ENCODE measurements at places on chromosomes 6 and 20.

DNA sequence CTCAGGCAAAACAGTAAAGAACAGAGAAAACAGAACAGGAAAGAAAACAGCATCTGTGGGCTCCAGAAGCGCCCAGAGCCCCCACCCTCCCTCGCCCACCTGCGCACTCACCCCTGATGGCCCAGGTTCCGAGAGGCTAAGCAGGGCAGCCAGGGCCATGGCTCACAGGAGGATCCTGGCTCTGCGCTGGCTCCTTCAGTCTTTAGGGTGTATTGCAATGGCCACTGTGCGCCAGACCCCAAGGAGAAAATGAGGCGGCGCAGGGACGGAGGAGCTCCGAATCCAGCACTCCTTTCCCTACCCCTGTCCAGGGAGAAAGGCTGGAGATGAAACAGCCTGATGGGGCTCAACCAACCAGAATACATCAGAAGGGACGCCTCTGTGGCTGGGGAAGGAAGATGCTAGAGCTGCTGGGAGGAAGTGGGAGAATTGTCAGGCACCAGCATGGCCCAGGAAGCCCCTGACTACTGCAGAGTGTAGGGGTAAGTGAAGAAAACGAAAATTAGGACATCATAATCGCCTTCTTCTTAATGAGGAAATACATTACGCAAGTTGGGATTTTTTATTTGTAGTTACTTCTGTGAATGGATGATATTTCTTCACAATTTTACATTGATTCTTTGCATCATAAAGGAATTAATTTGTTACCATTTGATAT is 49.0 kb downstream of the COL11A2 start:
- DNase-seq = no peak

DNA sequence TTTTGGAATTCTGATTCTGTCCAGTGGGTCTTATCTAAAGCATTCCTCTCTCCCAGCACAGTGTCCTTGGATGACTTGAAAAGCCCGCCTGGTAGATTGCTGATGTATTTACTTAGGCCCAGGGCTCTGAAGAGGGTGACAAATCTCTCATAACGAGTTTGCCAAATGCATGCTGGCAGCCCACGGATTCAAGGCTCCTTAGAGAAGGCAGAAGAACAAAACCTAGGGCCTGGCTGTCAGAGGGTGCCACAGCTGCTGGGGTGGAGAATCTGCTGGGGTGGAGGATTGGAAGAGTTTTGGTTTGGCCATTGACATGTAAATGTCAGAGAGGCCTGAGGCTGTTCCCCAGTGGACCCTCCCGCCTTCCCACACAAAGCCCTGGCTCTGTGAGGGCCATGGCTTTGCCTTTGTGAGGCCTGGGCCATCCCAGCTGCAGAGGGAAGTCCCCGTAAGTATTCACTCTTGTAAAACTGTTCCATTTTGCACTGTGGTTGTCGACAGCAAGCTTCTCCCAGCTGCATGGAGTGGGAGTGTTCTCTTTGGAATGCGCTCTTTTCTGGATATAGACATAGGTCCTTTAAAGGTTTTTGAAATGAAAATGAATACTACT is 50.3 kb downstream of the ANKRD6 start:
- no peak for DNase-seq

- no peak for DNase-seq
Observed at GRCh38 chr6:126718600-126719327, 378.8 kb downstream of the CENPW start.

DNA sequence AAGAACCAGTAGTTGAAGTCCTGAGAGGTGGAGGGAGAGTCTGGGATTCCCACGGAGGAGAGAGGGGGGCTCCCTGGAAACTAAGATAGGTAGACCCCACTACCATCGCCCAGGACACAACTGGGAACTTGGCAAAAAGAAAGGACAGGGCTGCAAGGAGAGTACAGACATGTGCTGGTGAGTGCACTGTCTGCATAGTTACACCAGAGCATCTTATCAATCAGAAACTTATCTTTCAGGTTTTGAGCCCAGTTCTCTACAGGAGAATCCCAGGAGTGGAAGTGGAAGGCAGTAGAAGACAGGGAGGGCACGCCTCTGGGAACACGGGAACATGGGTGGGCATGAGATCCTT is 12.2 kb downstream of the NFKBIL1 start:
- no peak for DNase-seq

- no peak for DNase-seq
Observed at GRCh38 chr6:80976336-80976735, 776.1 kb downstream of the TENT5A start.

DNA sequence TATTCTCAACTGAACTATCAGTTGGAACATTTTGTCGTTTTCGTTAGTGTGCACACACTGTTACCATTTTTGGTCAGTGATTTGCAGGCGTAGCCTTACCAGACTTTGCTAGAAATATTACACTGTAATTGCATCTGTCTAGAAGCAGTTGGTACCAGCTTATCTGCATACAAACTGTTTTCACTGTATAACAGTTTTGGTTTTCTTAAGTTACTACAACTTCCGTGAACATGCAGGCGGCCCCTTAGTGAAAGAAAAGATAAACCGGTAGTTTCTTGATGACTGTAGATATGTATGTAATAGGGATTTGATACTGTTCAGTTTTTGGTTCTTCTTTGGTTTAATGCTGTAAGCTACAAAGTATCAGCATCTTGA is 1.3 kb downstream of the DSTN start:
- DNase-seq = no peak

DNA sequence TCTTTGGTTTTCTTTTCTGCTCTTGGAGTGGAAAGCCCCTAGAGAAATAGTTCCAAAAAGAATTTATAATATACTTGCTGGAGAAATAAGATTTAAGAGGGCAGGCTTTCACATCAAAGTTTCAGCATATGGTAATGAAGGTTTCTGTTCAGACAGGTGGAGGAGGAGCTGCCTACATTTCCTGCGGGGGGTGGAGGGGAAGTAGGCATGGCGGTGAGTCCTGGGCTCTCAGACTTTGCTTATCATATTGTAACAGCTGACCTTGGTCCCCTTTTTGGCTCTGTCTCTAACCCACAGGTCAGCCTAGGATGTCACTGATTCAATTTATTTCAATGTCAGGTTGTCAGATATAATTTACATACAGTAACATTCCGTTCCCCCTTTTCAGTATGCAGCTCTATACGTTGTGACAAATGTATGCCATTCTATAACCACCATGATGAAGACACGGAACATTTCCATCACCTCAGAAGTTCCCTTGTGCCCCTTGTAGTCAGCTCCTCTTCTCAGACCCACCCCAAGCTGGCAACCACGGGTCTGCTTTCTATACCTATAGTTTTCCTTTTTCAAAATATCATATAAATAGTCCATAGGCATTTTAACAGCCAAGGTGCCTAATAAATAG is 77.6 kb upstream of the GGTLC1 start:
- no peak for DNase-seq

DNA sequence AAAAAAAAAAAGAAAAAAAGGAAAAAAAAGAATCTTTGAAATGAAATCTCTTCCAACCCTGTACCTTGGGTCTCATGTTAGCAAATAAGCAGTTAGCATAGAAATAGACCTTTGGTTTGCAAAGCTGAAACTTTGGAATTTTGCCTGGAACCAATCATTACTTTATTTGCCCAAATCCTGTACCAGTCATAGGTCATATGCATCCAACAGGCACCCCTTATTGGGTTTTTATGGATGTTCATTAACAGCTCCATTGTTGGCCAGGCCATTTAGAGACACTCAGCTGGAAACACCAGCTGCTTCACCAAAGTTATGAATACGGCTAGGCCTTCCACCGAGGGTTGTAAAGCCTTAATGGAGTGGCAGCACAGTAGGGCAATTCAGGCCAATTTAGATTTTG is 53.0 kb downstream of the ALDH8A1 start:
- DNase-seq = no peak

DNA sequence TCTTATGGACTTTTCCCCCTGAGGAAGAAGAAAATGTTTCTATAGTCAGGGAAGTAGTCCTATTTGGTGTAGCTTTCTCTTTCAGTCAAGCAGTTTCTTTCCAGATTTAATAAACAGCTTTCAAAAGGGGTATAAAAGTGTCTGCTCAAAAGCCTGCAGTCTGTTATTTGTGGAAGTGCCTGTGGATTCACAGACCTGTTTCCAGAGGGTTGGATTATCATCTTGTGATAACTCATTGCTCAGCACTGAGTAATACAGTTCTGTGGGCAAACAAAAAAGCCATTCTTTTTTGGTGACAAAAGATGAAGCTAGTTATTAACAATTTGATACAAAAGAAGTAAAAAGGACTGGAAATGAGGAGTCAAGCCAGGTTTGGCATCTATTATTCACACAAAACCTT is 358.2 kb upstream of the ID4 start:
- no peak for DNase-seq

DNA sequence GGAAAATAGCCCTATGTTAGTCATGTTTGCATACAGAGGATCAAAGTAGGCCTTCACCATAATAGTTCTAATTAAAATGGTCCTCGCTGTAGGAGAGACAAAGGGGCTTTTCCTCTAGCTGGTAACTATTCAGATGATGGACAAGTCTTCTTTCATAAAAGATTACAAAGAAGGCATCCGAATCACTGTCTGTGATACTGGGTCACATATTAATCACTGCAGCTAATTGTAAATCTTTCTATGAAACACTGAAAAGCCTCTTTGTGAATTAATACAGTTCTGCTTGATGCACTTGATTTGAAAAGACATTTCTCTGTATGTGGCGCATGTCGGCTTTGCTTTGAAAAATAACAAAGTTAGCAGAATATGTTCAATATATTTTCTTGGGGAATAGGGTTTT is 520.8 kb downstream of the KIF16B start:
- no peak for DNase-seq

DNA sequence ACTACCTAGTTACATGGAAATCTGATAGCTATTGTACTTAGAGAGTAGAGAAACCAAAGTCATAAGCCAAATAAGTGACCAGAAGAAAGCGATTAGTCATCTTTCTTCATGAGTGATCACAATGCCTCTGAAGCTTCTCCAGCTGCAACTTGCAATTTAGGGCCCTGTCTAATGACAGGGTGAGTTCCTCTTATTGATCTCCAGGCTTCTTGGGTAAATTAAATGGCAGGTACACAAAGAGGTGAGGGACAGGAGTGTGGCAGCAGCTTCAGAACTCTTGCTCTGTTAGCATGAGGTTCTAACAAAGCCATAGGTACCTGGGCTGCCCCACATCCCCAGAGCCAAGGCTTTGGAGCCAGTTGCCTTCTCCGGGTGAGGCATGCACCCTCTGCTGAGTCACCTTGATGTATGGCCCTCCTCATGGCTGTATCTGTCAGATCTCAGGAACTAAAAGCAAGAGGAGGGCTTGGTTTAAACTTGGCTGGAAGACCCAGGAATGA is 60.8 kb downstream of the PRDM1 start:
- DNase-seq = no peak

Data from stimulated activated CD8-positive, alpha-beta memory T cell treated with anti-CD3 and anti-CD28 coated beads, Interleukin-4, amount 100 ng/mL, for 1 hour (primary cell).